Activated T-cell treated with anti-CD3 and anti-CD28 coated beads for 1 hour (primary cell): ENCODE measurements at places on chromosomes 13 and 19.

DNA sequence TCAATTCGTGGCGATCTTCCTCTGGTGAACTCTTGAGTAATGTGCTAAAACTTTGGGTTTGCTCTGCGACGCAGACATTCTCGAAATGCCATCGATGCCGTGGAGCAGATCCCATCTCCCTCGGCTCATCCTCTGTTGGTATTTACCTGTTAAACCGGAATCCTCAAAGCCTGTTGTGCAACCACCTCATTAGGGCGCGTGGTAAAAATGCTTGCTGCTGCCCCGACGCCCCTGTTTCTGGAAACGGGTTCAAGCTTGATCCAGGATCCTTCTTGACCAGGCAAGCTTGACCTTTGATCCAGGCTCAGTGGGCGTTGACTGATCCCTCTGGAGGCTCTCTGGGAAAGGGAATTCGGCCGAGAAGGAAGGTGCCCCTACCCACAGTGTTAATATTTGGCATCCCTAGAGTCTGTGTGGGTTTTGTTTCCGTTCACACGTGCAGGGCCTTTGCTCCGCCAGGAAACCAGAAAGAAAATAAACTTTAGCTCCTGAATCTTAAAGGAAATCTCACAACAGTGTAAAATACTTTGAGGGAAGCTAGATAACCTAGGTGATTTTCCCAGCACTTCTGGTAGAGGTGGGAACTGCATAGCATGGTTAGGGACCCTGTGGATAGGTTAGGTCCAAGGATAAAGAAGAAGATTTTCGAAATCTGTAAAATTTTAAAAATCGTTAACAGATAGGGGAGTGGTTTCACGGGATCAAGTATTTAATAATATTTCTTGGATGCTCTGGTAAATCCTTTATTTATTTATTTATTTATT is 1.1 kb downstream of the LSM14A start:
- no peak for DNase-seq

DNA sequence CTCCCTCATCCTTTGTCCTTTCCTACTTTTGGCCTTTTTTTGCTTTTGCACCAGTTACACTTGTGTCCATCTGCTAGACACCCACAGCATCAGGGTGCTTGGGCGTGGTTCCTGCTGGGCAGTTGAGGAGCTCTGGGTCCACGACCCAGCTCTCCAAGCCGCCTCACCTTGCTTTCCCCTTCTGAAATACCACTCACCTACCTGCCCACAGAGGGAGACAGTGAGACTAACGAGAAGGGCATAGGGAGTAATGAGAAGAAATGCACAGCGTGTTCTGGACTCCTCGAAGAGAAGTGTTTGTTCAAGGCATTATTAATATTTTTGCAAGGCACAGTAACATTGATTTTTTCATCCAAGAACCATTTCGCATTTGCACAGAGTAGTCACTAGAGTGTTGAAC is 92.9 kb downstream of the DNAJC15 start:
- DNase-seq = no peak

- no peak for DNase-seq
These were observed 64.9 kb downstream of the TEX29 start for GRCh38 chr13:111385183-111385857.

GRCh38 chr19:7927605-7928333 is 1.8 kb upstream of the CTXN1 start:
- no peak for DNase-seq
